Mammary microvascular endothelial cell (primary cell): ENCODE measurements at places on chromosomes 5 and 9. TPM values are rescaled to one million over a fixed set of nuclear protein-coding genes. Genes with fewer than 3 reads are reported as not detected.

SCGB3A2 gene
- total RNA-seq, result not detected in 2 replicates

ZDHHC12 gene
- 101 and 114 TPM in 2 replicates for total RNA-seq

FBXL7 gene
- 14.7 TPM in 2 replicates for total RNA-seq

GFI1B gene
- not detected in 2 replicates for total RNA-seq

GZMA gene
- not detected in 2 replicates for total RNA-seq
